ENCODE measurements at places on chromosomes 4 and X.

- no peak for DNase-seq
These were observed 83.1 kb upstream of the DDX3X start for GRCh38 chrX:41250867-41251266.

DNA sequence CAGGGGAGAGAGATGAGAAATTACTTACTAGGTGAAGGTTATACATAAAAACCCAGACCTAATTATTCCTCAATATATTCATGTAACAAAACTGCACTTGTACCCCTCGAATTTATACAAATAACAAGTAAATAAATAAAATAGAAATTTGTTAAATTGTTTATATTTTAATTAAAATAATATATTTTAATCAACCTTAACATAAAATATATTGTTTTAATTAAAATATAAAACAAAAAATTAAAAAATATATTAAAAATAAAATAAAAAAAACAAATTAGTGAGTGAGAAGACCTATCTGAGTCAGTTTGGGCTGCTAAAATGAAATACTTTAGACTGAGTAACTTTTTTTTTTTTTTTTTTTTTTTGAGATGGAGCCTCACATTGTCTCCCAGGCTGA, 87.4 kb upstream of the PCDH7 start:
- DNase-seq, result no peak

GRCh38 chr4:106315476-106315967, 487 bp downstream of the TBCK start:
- DNase-seq, result no peak

DNA sequence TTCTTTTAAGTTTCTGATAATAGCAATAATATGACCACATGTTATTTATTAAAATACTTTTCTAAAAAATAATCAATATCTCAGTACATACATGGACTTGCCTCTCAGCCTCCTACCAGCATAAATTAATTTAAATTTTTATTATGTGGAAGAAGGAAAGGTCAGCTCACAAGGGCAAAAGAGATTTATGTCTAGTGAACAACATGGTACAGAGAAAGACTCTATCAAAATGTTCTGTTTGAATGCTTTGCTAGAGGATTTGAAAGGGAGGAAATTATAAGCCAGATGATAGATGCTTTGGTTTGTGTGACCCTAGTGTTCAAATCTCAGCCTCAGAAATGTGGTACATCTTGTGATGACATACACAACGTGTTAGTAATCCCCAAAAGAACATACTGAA, 94.3 kb downstream of the DKK2 start:
- no peak for DNase-seq

DNA sequence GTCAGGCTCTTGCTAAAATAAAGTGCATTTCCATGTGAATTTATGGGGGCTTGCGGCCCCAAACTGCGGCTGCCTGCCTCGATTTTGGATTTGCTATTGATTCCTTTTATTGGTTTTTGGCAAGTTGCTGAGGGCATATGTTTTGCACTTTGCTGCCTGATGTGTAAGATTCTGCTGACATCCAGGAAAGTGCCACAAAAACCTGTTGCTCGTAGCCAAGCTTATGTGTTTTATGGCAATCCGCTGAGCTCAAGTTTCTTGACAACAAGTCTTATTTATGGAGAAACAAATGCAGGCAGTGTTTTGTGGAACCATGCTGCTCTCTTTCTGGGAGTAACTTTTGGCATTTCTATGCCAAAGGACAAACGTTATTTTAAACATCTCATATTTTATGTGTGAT, 97.3 kb upstream of the DDIT4L start:
- no peak for DNase-seq

GRCh38 chr4:7414736-7415510, 19.8 kb downstream of the PSAPL1 start:
- no peak for DNase-seq

- DNase-seq, result no peak
These were observed 100.7 kb upstream of the HCCS start for GRCh38 chrX:11010476-11010875.

DNA sequence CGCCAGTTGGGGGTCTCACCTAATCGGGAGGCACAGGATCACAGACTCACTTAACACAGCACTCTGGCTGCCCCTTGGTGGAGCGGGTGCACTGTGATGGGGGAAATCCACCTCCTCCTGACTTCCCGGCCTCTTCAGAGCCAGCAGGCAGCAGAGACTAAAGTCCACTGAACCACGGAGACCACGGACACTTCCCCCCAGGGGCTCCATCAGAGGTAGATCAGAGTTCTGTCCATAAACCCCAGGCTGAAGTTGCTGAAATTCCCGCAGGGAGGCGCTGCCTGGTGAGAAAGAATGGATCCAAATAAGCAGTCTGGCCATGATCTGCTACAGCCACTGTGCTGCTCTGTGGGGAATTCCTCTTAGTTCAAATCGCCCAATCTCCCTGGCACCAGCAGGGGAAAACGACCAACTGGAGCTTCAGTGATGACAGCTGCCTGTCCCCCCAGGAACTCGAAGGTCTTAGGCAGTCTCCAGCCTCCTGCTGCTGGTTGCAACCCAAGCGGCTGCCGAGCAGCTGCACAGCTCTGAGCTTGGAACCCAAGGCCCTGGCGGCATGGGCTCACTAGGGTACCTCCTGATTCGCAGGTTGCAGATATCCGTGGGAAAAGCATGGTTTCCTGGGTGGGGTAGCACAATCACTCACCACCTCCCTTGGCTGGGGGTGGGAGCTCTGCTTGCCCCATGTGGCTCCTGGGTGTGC, 106.9 kb upstream of the DCAF12L2 start:
- no peak for DNase-seq

DNA sequence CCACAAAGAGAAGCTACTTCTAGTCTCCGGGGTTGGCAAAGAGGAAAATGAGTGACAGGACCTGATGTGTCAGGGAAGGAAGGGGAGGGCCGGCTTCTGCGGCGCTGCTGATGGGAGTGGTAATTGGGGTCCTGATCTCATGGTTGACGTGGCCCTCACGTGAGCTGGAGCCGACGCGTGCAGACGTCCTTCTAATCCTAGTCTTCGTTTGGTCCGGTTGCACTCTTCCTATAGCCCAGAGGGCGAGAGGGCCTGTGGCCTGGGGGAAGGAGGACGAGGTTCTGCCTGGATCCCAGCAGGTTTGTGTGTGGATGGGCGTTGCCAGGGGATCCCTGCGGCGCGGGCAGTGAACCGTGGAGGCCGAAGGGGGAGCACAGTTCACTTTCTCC, at the start of gene ARMCX1:
ARMCX1 (plus strand) TSS at position 186 of the 389 bp plus-strand sequence. CDS start 2,384 bp downstream, outside the sequence.
- no peak for DNase-seq

GRCh38 chr4:86357608-86358007, 2.2 kb downstream of the MAPK10 start:
- DNase-seq, result no peak

DNA sequence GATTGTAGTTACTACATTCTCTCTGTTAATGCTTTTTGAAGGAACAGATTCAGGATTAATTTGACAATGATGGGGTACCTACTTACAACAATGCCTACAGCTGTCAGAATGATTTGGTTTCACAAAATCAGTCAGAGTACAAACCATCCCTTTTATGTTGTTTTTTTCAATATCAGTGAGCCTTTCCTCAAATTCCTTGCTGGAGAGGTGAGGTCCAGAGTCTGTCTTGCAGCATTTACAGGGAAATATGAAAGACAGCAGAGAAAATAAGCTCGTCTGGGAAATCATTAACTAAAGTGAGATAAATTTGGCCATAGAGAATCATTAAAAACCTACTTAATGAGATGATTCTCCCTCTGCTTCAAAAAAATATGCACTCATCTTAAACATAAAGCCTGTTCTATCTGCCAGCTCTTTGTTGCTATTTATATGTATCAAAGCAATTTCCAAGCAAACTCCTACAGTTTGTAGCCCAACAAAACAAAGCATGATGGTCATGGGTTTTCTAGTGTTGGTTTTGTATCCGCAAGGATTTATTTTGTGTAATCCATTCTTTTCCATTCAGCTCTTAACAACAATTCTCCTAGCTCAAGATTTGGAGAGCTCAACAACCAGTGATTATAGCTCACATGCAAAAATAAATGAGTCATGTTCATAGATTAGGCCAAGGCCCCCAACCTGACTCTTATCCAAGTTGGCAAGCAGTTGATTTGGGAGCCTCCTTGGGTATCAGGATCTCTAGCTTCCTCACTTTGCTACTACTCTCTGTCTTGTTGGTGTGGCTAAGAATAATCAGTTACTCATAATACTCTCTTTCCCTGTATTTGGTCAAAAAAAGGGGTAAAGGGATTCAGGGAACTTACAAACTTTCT, 222.6 kb downstream of the ENOX2 start:
- DNase-seq, result no peak

DNA sequence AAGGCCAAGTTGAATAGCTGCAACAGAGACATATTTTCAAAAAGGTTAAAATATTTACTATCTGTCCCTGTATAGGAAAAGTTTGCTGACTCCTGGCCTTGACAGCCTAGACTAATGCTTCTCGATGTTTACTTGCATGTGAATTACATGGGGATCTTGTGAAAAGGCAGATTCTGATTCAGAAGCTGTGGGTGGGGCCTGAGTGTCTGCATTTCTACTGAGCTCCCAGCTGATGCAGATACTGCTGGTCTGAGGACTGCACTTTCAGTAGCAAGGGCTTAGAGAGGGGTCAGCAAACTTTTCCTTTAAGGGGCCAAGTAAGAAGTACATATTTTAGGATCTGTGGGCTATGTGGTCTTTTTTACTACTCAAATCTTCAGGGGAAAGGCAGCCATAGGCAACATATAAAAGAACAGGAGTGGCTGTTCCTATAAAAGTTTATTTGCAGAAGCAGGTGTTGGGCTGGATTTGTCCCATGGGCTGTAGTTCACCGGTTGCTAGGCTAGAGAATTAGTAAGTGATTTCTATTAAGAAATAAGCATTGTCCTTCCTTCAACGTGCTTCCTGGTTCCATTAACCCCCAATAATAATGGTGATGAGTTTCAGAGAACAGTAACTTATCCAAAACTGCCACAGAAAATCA, 97.2 kb upstream of the PDE5A start:
- DNase-seq, result no peak

DNA sequence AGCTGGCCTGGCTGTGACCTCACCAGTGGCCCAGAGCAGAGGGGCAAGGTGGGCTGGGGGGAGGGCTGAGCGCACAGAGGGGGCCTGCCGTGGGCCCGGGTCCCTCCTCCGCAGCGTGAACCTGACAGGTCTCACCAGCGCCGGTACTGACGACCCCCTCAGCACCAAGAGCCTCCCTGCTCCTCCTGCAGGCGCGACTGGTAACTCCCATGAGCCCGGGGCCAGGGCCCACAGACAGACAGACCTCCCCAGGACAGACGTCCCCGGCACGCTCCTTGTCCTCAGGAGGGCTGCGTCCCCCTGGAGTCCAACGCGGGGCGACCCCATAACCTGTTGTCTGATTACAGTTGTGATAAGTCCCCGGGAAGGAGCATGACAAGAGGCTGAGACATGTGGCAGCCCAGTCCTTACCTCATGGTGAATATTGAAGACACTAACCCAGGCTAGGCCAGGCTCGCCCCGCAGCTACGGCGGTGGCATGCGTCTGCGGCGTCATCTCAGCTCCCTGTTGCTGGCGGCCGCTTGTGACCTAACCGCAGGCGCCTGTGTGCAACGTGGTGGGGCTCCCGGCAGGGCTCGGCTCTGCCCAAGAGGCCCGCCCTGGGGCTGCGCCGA, 8.5 kb downstream of the AKAP17A start:
- no peak for DNase-seq

GRCh38 chrX:114797494-114797893, 213.6 kb downstream of the HTR2C start:
- DNase-seq, result no peak

GRCh38 chr4:183164963-183165362, 65.9 kb downstream of the WWC2 start:
- DNase-seq, result no peak

GRCh38 chr4:45648846-45649245, 475.0 kb downstream of the GABRG1 start:
- DNase-seq, result no peak

DNA sequence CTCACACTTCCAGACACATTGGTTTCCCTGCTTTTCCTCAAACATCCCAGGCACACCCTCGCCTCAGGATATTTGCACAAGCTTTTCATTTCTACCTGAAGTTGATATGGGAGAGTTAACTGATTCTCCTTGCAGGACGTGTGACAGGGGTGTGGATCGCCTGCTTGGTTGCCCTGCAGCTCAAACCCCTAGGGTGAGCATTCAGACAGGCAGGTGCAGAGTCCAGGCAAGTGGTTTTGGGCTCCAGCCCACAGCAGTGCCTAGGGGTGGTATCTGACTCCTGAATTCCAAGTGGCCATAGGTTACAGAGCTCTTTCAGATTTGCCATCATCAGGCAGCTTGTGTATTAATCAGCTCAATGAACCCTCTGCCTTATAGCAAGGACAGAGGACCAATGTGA, 1104.2 kb upstream of the IGFBP7 start:
- DNase-seq, result no peak

GRCh38 chr4:89217604-89218003, 90.0 kb downstream of the GPRIN3 start:
- no peak for DNase-seq

GRCh38 chrX:13026877-13027652, 17.4 kb downstream of the FAM9C start:
- DNase-seq, result no peak

DNA sequence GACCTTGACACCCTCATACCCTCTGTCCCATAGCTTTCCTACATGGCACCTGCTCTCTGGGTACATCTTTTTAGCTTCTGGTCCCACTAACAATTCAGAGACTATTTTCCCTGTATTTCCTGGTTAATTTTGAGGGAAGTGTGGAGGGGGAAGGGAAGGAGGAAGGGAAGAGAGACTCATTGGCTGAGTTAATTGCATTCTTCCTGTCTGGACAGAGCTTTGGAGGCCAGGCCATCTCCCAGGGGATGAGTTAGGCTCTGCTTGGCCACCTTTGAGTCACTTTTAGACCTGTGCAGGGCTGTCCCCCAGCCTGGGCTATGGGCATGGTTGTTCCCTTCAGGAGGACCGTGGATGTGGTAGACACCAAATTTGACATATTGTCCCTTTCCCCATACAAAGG, 167.9 kb upstream of the PGRMC2 start:
- no peak for DNase-seq

GRCh38 chr4:124234771-124235170, 477.8 kb downstream of the ANKRD50 start:
- no peak for DNase-seq

DNA sequence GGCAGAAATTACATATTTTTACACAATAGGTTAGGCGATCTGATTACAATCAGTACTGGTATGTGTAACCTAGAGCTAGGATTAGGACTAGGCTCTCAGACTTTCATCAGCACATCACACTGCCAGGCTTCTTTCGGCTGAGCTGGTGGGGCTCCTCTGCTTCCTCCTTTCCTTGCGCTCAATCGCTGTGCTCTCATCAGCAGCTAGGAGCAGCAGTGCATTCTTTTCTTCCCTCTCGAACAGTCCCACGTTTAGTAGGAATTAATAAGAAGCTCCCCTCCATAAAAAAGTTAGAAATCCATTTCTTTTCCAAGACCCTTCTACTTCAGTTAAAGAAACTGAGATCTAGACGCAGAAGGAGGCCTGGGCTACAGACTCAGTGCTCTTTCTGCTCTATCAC, 350.4 kb downstream of the SPRY1 start:
- no peak for DNase-seq

- DNase-seq, result no peak
These were observed 709.0 kb downstream of the KLHL13 start for GRCh38 chrX:117407449-117408150.

GRCh38 chrX:134377537-134377936, 82.4 kb upstream of the HPRT1 start:
- DNase-seq, result no peak

- DNase-seq, result no peak
These were observed 115.0 kb upstream of the SHISA3 start for GRCh38 chr4:42282081-42282901.

GRCh38 chr4:16000708-16001483, 37.9 kb upstream of the FGFBP2 start:
- no peak for DNase-seq
